ENCODE measurements at places on chromosomes 11 and 22. TPM values are rescaled to one million over a fixed set of nuclear protein-coding genes. Genes with fewer than 3 reads are reported as not detected.

POU2AF2 gene
- total RNA-seq, result not detected

OR6A2 gene
- total RNA-seq, result 0.08 TPM

DNA sequence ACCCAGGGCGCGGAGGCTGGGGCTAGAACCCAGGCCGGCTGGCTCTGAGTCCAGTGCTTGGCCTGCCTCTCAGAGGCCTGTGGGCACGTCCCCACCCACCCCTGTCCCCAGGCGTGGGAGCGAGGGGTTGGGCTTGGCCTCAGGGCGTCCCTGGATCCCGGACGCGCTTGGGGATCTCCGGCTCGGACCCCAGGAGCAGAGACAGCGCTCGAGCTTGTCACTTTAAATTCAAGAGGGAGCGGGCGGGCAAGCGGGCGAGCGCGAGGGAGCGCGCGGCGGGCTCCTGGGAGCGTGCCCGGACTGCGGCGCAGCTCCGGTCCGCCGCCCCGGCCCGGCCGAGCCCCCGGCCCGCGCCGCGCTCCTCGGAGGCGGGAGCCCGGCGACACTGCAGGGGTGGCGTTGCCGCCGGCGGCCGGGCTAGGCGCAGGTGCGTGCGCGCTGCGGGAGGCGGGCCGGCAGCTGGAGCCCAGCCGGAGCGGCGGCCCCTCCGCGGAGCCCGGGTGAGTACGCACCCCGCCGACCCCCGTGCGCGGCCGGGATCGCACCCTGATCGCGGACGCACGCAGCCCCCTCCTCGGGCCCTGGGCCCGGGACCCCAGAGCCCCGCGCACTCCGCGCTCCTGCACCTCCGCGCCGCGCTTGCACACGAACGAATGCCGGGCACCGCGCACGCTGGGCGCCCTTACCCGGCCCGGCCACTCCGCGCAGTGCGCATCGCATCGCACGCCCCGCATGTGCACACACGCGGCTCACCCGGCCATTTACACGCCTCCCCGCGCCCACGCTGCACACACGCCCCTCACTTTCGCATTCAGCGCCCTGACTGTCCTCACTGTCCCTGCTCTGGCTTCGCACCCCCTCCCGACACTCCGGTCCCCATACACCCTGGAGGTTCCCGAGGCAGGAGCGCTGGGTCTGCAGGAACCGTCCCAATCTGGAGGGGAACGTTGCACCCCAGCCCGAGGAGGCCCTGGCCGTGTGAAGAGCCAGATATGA, at the start of gene SYT12:
Gene SYT12 (plus strand): TSS at position 174 of the 996 bp plus-strand sequence. CDS start 7,011 bp downstream, outside the sequence.
- H3K27ac ChIP-seq, result peak within 1 kb of the TSS; percentile 21
- DNase-seq, result peak; percentile 39
- H3K4me3 ChIP-seq, result peak within 1 kb of the TSS; percentile 64
- peaks cover 2% of the 10 kb centered on the region for H3K36me3 ChIP-seq

GRCh38 chr11:78310500-78310909, 107.1 kb downstream of the GAB2 start:
- DNase-seq, result no peak
- no peak overlapping the region for H3K4me3 ChIP-seq
- peaks cover 9% of the 10 kb centered on the region for H3K27me3 ChIP-seq
- H3K27ac ChIP-seq, result no peak overlapping the region
- H3K36me3 ChIP-seq, result peaks cover 2% of the 10 kb centered on the region

- peak overlapping the region; percentile 50 for H3K4me3 ChIP-seq
- peaks cover 5% of the 10 kb centered on the region for H3K36me3 ChIP-seq
- H3K27ac ChIP-seq, result peak overlapping the region; percentile 82
- no peaks in the 10 kb centered on the region for H3K27me3 ChIP-seq
- peaks cover 39% of the 10 kb centered on the region for H3K4me1 ChIP-seq
Measured at GRCh38 chr11:114215871-114216795, 80.1 kb upstream of the NNMT start.

DNA sequence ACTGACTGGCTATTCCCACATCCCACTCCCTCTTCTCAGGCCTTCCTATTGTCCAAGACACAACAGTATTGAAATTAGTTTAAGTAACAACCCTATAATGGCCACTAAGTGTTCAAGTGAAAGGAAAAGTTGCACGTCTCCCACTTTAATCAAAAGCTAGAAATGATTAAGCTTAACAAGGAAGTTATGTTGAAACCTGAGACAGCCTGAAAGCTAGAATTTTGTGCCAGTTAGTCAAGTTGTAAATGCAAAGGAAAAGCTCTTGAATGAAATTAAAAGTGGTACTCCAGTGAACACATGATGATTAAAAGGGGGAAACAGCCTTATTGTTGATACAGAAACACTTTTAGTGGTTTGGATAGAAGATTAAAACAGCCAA, 332.7 kb downstream of the CASP12 start:
- DNase-seq, result no peak
- H3K36me3 ChIP-seq, result peaks cover 2% of the 10 kb centered on the region
- H3K4me1 ChIP-seq, result no peaks in the 10 kb centered on the region
- no peak overlapping the region for H3K4me3 ChIP-seq

- H3K27me3 ChIP-seq, result no peaks in the 10 kb centered on the region
- H3K4me3 ChIP-seq, result no peak overlapping the region
- H3K27ac ChIP-seq, result no peak overlapping the region
Measured at GRCh38 chr11:71914617-71915189, 13.7 kb downstream of the XNDC1N start.

OR2D2 gene
- total RNA-seq, result not detected

GRCh38 chr22:38138961-38139360, 28.5 kb upstream of the BAIAP2L2 start:
- no peak overlapping the region for H3K27ac ChIP-seq
- peaks cover 16% of the 10 kb centered on the region for H3K36me3 ChIP-seq
- peaks cover 13% of the 10 kb centered on the region for H3K4me1 ChIP-seq
- no peak overlapping the region for H3K4me3 ChIP-seq
- H3K27me3 ChIP-seq, result no peaks in the 10 kb centered on the region
- DNase-seq, result no peak

PTGDR2 gene
- 2.5 TPM for total RNA-seq

- H3K27ac ChIP-seq, result no peak overlapping the region
- H3K4me1 ChIP-seq, result no peaks in the 10 kb centered on the region
- H3K36me3 ChIP-seq, result no peaks in the 10 kb centered on the region
Measured at GRCh38 chr11:45523760-45524159, 141.7 kb downstream of the CHST1 start.

DNA sequence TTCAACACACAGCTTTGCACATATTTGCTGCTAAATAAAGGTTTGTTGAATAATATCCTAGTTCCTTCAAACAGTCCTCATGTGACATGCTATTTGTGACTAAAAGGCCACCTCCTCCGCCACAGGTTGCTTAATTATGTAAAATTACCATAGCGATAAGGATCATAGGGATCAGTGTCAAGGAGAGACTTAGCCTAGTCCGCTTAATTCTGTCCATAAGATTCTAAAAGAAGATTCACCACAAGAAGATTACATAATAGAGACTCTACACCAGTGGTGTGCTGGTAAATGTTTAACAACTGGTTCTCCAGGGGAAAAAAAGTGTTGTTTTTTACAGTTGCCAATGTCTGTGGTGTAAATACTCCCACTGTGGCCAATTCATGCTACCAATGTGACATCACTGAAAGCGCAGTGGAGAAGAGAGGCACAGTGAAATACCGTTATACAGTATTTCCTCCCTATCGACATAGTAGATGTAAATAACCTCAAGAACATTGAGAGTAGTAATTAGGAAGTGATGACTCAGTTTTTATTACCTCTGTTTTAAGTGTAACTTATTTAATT, 4.2 kb upstream of the CHRDL2 start:
- peaks cover 53% of the 10 kb centered on the region for H3K27me3 ChIP-seq
- H3K27ac ChIP-seq, result no peak overlapping the region
- H3K4me1 ChIP-seq, result peaks cover 7% of the 10 kb centered on the region
- H3K36me3 ChIP-seq, result no peaks in the 10 kb centered on the region
- DNase-seq, result no peak

- H3K4me1 ChIP-seq, result peaks cover 28% of the 10 kb centered on the region
- H3K4me3 ChIP-seq, result no peak overlapping the region
- no peak for DNase-seq
- H3K27ac ChIP-seq, result peak overlapping the region; percentile 54
Measured at GRCh38 chr11:77401486-77402217, 72.2 kb downstream of the PAK1 start.

- H3K27ac ChIP-seq, result no peak overlapping the region
- no peak for DNase-seq
- H3K27me3 ChIP-seq, result no peaks in the 10 kb centered on the region
- no peaks in the 10 kb centered on the region for H3K36me3 ChIP-seq
- H3K4me1 ChIP-seq, result no peaks in the 10 kb centered on the region
Measured at GRCh38 chr11:134660416-134660815, 248.4 kb upstream of the B3GAT1 start.

All from activated naive CD8-positive, alpha-beta T cell treated with anti-CD3 and anti-CD28 coated beads, Interleukin-2, amount 10 ng/mL, durations not matched to agents 7 days and 5 days (primary cell).